ENCODE measurements at places on chromosomes 11 and 22.

GRCh38 chr11:64971421-64972233, at the start of gene MAJIN:
TSS of gene MAJIN (minus strand) at chr11:64972108. CDS start at chr11:64959405, 12,703 bp downstream.
- peak; percentile 40 for DNase-seq

DNA sequence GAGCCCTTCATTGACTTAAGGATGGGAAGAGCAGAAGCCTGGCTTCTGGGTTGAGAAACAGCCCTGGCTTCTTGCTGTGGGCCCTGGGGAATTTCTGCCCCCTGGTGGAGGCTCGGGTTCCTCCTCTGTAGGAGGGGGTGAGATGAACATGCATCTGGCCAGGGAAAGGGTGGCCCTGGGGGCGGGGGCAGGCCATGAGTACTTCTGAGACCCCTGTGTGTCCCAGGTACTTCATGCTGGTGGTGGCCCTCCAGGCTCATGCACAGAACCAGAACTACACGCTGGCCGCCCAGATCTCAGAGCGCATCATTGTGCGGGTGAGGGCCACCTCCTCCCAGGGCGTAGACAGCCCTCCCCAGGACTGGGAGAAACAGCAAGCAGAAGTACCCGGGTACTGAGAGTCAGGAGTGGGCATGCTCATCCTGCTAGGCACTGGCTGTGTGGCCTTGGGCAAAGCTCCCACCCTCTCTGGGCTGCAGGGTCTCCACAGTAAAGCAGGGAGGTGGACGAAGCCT, 15.8 kb downstream of the TMEM258 start:
- DNase-seq: peak; percentile 90

DNA sequence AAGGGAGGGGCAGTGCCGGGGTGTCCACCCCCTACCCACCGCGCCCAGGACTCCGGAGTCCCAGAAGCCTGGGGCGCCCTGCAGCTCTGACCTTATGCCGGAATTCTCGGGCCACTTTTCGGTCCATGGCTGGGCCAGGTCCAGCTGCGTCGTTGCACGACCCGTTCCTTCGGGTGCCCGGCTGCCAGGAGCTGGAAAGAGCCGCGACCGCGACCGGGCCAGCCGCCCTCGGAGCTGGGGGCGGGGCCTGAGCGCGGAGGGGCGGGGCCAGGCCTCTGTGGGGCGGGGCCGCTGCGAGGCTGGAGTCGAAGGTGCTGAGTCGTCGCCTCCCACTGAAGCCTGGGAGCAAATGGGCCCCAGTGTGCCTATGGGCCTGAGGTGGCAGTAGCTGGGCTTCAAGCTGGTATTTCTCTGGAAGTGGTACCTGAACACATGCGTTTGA, at the start of gene USH1C:
Gene USH1C, minus strand, starts transcription at position 236 of the 442 bp plus-strand sequence. Its CDS starts 109 bp downstream, at position 127.
- no peak for DNase-seq

- no peak for DNase-seq
These were observed 10.5 kb downstream of the FGF3 start for GRCh38 chr11:69808667-69809086.

DNA sequence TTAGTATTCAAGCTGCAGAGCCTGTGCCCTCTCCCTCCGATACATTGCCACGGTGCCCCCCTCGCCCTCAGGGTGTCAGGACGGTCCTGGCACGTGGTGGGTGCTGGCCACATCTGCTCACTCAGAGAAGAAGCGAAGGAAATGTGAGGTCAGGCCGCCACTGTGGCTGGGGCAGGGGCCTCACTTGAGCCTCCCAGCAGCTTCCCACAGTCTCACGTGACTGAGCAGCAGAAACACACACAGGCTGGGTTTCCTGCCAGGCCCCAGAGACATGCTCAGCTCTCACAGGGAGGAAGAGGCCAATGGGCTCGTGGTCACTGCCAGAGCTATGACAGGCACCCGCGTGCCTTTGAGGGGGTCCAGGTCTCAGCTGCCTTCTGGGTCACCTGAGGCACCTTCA, 37.9 kb upstream of the PRR5 start:
- no peak for DNase-seq

Data from GM10248 (cell line).